Neural progenitor cell (in vitro differentiated cells): ENCODE measurements at places on chromosomes 7 and 10. TPM values are rescaled to one million over a fixed set of nuclear protein-coding genes. Genes with fewer than 3 reads are reported as not detected.

PKD2L1 gene
- total RNA-seq, result not detected in 2 replicates

GPC2 gene
- total RNA-seq, result 17.0 and 61.0 TPM in 2 replicates

ZNF518A gene
- total RNA-seq, result 50.3 and 79.9 TPM in 2 replicates

NPSR1 gene
- total RNA-seq, result not detected in 2 replicates

PTF1A gene
- total RNA-seq, result not detected in 2 replicates

CYP26C1 gene
- total RNA-seq, result 0.04 and 0.22 TPM in 2 replicates

CCNJ gene
- total RNA-seq, result 33.7 and 43.4 TPM in 2 replicates

CYP2C9 gene
- total RNA-seq, result not detected in 2 replicates

SPOCK2 gene
- 1.9 and 3.2 TPM in 2 replicates for total RNA-seq

TMEM229A gene
- total RNA-seq, result 0.06 TPM in 1 of 2 replicates, not detected in the other

ING3 gene
- 19.0 and 32.0 TPM in 2 replicates for total RNA-seq

GARIN1A gene
- total RNA-seq, result 0.43 TPM in 1 of 2 replicates, not detected in the other

CPVL gene
- total RNA-seq, result 40.5 and 56.6 TPM in 2 replicates

VAX1 gene
- total RNA-seq, result 0.25 TPM in 1 of 2 replicates, not detected in the other

MMRN2 gene
- 0.28 and 1.4 TPM in 2 replicates for total RNA-seq

NPFFR1 gene
- total RNA-seq, result 0.06 TPM in 1 of 2 replicates, not detected in the other

MMP21 gene
- not detected in 2 replicates for total RNA-seq

GRM3 gene
- total RNA-seq, result 13.6 and 22.2 TPM in 2 replicates

- no peak for DNase-seq
Measured at GRCh38 chr7:103640031-103640779, 194.2 kb upstream of the SLC26A5 start.

DNA sequence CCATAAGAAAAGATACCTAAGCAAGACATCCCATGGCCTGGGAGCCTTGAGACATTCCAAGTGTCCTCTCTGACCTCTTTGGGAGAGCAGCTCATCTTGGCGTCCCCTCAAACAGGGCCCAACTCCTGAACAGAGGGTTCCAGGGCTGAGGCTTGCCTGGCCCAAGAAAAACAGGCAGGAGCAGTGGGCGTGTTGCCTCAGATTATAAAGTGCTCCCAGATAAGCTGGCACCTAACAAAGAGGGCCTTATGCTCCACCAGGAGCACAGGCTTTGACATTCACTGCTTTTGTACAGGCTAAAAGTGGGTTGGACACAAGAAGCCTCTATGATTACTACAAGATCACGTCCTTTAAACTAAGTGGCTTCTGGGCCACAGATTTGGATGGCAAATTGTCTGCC lies 193.1 kb downstream of the FGFR2 start:
- no peak for DNase-seq

- DNase-seq, result peak; percentile 31
Measured at GRCh38 chr10:50614444-50615137, 9.2 kb downstream of the SGMS1 start.

DNA sequence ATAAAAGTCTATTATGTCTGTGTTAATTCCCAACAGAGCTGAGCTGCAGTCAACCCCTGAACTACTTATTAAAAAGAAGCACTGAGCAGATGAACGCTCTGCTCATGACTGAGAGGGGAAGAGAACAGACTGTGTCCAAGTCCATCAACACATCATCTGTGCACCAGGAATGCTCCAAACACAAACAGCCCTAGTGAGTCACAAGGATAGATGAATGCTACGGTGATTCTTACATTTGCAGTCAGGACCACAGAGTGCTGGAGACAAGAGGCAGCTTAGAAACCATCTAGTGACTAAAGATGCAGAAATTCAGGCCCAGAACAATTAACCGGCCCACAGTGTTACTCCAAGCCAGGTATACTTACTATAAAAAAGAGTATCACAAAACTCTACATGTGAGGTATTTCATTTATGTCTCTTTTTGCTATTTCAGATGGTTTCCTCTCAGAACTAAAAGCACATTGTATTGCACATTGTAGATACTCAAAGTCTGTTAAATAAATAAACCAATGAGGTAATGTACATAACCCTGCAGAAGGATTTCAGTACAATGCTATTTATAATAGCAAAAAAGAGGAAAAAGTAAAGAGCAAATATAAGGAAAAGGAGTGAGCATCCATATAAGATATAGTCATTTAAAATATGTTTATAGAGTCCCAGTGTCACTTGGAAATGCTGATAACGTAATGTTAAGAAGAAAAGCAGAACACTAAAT lies 159.2 kb downstream of the KCNMA1 start:
- DNase-seq, result no peak

- DNase-seq, result no peak
Measured at GRCh38 chr7:44122529-44122928, 819 bp downstream of the POLD2 start.

GRCh38 chr7:71829515-71829914 lies 582.6 kb downstream of the CALN1 start:
- DNase-seq, result no peak

GRCh38 chr10:104492329-104492940 lies 138.8 kb downstream of the CFAP58 start:
- no peak for DNase-seq

DNA sequence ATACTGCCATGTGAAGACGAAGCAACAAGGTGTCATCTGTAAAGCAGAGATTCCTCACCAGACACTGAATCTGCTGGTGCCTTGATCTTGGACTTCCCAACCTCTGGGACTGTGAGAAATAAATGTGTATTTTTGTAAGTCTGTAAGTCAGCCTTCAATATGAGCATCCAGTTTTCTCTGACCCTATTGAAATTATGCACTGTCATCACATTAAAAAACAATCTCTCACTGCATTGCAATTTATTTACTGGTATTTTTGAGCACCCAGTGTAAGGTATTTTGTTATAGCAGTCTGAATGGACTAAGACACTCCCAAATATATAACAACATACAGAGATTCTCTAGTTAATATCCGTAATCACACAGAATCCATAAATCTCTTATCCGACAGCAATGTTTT lies 77.5 kb upstream of the CDK6 start:
- DNase-seq, result no peak

GRCh38 chr7:149333321-149333717 lies 71.3 kb downstream of the ZNF783 start:
- DNase-seq, result no peak

GRCh38 chr7:155048006-155048405 lies 22.1 kb upstream of the HTR5A start:
- no peak for DNase-seq

- peak; percentile 34 for DNase-seq
Measured at GRCh38 chr10:3452173-3452626, 279.6 kb upstream of the PITRM1 start.

GRCh38 chr7:711922-712380 lies 14.5 kb upstream of the DNAAF5 start:
- no peak for DNase-seq

DNA sequence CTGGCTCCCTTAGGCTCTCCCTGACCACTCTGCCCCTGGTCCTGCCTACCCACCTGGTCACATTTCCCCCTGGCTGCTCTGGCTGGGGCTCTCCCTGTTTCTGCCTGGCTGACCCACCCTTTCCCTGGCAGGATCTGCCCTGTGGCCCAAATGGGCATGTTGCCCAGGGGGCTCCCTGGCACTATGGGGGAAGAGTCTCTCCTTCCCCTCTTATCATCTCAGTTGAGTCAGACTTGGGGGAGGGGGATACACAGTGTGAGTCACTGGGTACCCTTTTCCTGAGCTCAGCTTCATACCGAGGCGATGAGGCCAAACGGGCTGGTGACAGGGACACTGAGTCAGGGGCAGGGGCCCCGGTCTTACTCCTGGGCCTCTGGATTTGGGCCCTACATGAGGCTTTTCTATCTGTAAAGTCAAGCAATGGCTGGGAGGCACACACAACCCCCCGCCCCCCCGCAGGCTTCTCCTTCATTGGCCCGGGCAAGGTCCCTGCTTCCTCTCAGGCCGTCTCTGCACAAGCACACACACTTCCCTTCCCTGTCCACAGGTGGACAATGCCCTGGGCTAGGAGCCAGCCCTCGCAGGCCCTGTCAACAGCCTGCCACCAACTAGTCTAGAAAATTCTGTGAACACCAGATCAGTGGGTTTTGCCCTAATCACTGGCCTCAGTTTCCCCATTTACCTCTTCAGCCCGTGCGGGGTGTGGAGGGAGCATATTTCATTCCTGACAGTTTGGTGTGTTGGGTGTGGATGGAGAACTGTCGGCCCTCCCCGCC lies 627 bp upstream of the FLNC start:
- peak; percentile 24 for DNase-seq

DNA sequence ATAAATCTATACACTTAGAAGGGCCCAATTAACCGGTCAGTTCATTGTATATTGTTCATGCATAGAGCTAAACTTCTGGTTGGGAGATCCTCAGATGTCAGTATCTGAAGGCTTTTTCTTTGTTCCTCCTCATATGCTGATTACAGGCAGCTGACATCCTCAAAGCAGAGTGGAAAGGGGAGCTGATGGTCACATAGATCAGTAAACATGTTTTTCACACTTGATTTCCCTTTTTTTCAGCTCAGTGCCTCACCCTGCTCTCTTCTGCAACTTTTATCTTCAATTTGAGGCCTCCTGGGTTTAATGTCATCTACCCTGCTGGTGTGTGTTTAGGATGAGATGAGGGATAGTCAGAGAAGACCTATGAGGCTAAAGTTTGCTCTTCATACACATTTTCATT lies 297.9 kb upstream of the FZD1 start:
- no peak for DNase-seq

GRCh38 chr7:42236976-42237810 lies at the start of gene GLI3:
Gene GLI3 (minus strand): TSS chr7:42237209. CDS start chr7:42223253, 13,956 bp downstream.
- DNase-seq, result peak; percentile 96

GRCh38 chr10:100816671-100817070 lies 71.3 kb downstream of the PAX2 start:
- DNase-seq, result peak; percentile 95

GRCh38 chr10:93600446-93601145 lies 439 bp downstream of the RBP4 start:
- peak; percentile 48 for DNase-seq

GRCh38 chr10:44370731-44371248 lies 14.1 kb downstream of the CXCL12 start:
- DNase-seq, result peak; percentile 38

- no peak for DNase-seq
Measured at GRCh38 chr10:61342858-61343572, 110.2 kb downstream of the TMEM26 start.

GRCh38 chr7:99143521-99143852 lies 421 bp downstream of the SMURF1 start:
- no peak for DNase-seq

DNA sequence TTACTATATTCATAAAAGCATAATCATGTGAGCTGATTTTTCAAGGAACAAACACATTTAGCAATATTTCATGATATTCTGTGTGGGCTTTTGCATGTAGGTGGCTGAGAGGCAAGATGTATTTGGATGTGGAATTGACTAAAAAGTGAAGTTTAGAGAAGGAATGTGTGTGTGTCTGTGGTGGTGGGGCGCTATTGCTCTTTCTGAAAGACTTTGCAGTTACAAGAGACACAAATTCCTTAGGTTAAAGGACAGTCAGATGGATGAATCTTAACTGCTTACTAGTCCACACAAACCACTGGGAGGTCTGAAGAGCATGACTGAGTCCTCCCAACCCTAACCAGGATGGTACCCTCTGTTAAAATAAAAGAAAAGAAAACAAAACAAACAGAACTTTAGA lies 200.1 kb downstream of the SDHAF3 start:
- DNase-seq, result no peak

GRCh38 chr10:104342941-104343411 lies 4.7 kb upstream of the ITPRIP start:
- no peak for DNase-seq

DNA sequence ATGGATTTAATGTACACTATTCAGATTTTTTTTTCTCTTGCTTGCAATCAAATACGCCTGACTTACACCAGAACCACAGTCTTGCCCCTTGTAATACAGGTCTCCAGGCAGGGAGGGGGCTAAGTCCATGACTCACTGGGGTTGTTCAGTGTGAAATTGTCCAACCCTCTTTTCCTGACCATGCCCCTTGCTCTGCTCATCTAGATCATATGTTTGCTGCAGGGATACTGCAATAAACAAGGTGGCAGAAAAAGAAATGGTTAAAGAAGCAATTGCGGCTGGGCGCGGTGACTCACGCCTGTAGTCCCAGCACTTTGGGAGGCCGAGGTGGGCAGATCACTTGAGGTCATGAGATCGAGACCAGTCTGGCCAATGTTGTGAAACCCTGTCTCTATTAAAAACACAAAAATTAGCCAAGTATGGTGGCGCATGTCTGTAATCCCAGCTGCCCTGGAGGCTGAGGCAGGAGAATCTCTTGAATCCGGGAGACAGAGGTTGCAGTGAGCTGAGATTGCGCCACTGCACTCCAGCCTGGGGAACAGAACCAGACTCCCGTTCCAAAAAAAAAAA lies 85.5 kb downstream of the TMEM130 start:
- DNase-seq, result no peak

- DNase-seq, result no peak
Measured at GRCh38 chr10:122725768-122726167, 26.1 kb upstream of the C10orf120 start.

DNA sequence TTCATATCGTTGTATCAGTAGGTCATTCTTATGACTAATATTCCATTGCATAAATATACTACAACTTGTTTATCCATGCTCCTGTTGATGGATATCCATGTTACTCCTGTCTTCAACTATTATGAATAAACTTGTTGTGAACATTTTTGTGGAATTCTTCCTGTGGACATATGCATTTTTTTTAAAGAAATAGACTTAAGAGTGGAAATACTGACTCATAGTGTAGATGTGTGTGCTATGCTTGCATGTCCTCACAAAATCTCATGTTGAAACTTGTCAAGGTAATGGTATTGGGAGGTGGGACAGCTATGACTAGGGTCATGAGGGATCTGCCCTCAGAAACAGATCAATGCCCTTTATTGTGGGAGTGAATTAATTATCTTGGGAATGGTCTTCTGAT lies 240.5 kb upstream of the PRSS58 start:
- DNase-seq, result no peak

DNA sequence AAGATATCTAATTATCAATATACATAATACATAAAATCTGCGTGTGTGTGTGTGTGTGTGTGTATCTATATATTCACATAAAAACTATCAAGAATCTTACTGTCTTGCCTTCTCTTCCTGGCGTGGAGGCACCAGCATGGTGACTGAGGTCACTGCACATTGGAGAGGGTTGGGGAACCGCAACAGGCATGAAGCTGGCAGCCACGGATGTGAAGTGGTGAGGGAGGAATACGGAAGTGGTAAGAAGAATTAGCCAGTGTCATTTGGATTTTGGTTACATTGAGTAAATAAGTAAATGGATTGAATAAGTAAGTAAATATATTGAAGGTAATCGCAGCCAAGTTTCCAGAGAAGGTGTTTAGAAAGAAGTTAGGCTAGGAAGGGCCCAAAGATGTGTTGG lies 85.1 kb downstream of the TRIM24 start:
- no peak for DNase-seq

GRCh38 chr10:44689368-44689767 lies 221.8 kb upstream of the TMEM72 start:
- DNase-seq, result peak; percentile 53
